NCI-H460 (cell line): ENCODE measurements at places on chromosomes 13 and 19.

DNA sequence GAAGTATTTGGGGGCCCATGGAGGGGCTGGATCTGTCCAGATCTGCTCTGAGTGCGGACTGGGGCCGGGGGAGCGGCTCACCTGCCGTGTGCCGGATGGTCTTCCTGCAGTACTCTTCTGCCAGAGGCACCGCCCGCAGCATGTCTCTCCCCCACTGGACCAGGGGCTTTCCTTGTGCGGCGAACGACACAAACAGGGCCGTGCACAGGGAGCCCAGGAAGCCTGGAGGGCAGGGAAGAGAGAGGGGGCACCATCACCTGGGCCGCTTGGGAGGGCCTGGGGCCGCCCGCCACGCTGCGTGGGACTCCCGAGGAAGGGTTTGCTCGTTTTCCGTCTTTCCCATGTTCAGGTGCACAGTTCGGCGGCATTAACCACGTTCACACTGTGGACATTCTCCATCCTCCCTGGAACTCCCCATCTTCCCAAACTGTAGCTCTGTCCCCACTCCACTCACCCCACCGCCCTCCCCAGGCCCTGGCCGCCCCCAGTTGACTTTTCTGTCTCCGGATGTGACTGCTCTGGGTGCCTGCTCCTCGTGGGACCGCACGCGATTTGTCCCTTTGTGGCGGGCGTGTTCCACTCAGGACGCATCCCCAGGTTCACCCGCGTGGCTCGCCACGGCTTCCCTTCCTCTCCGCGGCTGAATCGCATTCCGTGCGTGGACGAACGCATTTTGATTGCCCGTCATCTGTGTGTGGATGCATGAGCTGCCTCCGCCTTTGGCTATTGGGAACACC lies 24.2 kb downstream of the ADPRHL1 start:
- DNase-seq = no peak

DNA sequence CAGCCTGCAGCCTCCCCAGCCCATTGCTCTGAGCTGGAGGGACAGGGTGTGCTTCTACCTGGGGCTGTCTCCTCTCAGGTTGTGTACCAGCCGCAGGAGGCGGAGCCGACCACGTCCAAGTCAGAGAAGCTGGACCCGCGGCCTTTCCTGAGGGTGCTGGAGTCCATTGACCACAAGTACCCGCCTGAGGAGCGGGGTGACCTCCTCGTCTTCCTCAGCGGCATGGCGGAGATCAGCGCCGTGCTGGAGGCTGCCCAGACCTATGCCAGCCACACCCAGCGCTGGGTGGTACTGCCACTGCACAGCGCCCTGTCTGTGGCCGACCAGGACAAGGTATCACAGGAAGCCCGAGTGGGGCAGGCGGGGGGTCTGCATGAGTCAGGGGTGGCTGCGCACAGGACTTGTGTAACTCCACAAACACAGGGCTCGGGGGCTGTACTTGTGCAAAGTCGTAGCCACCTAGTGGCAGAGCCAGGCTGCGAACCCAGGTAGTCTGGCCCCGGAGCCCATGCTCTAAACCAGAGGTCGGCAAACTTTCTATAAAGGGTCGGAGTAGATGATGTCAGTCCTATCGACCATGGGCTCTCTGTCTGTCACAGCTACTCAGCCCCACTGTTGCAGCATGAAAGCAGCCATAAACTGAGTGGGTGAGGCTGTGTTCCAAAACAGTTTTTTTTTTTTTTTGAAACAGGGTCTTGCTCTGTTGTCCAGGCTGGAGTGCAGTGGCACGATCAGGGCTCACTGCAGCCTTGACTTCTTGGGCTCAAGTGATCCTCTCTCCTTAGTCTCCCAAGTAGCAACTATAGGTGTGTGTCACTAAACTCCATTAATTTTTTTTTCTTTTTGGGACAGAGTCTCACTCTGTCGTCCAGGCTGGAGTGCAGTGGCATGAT lies 8.9 kb downstream of the DHX34 start:
- no peak for DNase-seq

DNA sequence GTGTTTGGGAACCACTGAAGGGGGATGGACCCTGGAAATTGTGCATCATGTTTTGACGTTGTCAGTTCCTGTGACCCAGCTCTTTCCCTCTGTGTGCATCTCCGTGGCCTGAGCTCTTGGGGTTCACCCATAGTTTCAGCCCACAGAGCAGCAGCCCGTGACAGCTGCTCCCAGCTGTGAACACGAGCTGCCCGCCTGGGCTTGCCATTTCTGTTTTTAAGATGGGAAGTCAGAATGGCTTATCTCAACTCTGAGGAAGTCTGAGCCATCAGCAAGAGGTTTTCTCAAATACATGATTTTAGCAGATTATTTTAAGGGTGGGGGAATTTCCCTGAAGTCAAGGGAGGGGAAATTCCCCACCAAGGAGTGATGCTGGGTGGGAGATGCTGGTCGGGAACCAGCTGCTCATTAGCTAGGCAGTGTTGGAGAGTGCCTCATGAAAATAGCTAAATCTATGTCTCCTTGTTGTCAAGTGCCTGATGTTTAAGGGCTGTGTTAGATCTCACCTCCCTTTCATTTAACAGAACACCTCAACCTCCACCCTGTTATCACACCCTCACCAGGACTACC lies 34.8 kb upstream of the C1QTNF9 start:
- no peak for DNase-seq

DNA sequence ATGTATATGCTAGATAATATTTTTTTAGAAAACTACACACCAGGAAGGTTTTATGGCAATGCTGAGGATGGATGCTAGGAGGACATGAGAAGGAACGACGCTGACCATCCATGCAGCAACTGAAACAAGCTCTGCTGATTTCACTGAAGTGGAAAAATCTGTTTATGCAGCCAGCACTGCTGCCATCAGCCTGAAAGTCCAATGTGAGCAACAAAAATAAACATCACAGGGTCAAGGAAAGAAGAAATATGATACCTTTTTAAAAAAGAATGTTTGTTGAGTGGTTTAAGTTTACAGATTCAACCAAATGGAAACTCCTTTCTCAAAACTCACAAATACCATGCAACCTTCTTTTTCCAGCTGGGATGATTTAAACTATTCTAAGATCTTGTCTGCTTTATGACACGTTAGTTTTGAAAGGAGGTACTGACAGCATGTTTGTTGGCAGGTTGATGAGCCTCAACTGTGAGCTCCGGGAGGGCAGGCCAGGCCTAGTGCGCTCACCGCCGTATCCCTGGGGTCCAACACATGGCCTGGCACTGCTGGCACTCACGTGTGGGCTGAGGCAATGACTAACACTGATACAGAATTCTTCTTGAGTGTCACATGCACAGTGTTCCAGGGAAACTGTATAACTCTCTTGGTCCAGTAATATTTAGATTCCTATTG lies 46.8 kb downstream of the LATS2 start:
- DNase-seq = no peak

DNA sequence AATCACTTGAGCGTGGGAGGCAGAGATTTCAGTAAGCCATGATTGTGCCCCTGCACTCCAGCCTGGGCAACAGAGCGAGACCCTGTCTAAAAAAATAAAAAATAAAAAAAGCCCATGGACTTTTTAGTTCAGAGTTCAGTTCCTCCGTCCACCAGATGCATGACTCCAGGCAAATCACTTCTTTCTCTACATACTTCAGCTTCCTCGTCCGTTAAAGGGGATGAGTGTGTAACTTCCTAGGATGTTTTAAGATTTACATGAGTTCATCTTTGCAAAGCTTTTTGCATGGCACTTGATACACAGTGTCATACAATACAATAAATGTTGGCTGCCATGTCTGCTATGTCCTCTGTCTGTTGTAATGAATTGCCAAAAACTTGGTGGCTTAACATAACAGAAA lies 10.0 kb upstream of the FFAR2 start:
- no peak for DNase-seq

DNA sequence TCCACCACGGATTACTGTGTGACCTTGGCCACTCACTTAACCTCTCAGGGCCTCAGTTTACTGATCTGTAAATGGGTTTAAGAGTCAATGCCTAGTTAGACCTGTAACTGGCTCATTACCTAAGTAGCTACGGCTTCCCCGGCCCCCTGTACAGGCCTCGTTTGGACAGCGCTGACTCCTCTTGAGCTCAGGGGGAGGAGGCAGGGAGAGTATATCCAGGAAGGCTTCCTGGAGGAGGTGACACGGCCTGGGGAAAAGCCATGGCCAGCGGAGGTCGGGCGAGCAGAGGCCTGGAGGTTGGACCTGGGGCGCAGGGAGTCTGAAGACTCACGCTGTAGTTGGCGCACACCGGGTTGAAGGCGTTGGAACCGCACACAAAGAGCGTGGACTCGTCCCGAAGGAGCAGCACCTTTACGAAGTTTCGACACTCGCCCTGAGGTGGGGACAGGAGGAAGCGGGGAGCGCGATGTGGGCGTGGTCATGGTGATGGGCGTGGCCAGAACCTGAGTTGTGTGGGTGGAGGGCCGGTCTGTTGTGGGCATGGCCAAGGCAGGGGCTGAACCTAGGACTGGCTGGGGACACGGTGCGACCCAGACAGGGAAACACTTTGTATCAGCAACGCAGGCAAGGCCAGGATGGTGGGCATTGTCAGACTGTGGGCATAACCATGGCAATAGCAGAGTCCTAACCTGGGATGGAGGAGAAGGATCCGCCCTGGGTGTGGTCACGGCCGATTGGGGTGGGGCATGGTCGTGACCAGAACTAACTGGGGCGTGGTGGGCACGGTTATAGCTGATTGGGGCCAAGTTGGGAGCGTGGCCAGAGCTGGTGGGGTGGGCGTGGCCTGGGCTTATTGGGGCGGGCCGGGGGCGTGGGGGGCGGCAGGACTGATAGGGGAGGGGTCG lies 3.6 kb downstream of the SEMA6B start:
- DNase-seq = no peak

DNA sequence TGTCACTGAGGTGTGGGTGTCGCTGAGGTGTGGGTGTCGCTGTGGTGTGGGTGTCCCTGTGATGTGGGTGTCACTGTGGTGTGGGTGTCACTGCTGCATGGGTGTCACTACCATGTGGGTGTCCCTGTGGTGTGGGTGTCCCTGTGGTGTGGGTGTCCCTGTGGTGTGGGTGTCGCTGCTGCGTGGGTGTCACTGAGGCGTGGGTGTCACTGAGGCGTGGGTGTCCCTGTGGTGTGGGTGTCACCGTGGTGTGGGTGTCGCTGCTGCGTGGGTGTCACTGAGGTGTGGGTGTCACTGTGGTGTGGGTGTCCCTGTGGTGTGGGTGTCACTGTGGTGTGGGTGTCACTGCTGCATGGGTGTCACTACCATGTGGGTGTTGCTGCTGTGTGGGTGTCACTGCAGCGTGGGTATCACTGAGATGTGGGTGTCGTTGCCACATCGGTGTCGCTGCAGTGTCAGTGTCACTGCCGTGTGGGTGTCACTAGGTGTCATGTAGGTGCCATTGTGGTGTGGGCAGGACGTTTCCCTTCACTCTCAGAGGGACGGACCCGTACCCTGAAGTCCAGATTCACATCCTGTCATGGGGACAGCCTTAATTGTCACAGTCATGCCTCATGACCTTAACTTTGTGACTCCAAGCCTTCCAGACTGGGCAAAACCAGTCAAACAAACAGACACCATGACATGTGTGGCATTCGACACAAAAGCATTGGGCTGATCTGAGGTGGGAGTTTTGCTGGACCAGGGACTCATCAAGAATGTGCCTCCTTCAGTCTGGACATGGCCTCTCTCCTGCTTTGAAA lies 12.7 kb upstream of the GAS6 start:
- DNase-seq = no peak

DNA sequence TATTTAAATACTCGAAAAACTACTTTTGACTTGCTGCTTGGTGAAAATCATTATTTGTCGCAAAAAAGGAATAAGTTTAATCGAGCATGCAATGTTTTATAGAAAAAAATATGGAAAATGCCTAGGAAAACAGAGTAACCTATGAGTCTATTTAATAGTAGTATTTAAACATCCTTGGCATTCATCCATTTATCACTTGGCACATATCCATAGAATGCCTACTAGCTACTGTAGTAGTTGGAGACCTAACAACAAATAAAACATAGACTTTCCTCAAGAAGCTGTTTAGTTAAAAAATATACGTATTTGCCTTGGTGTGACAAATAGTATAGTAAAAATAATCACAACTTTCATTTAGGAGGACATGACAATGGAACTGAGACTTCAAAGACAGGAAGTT lies 302.1 kb downstream of the DIAPH3 start:
- no peak for DNase-seq
